IPS DF 19.7 (cell line): ENCODE measurements at places on chromosomes 11 and 22.

DNA sequence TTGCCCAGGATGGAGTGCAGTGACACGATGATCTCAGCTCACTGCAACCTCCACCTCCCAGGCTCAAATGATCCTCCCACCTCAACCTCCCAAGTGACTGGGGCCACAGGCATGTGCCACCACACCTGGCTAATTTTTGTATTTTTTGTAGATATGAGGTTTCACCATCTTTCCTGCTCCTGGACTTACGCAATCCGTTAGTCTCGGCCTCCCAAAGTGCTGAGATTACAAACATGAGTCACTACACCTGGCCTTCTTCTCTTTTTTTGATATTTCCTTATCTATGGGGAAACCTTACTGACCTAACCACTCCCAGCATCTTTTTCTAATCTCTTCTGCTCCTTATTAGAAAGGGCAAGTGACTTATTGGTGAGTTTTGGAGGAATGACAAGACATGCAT lies 121.7 kb upstream of the CHORDC1 start:
- DNase-seq: no peak

- DNase-seq: no peak
Measured at GRCh38 chr11:70063555-70063954, 14.6 kb upstream of the ANO1 start.

DNA sequence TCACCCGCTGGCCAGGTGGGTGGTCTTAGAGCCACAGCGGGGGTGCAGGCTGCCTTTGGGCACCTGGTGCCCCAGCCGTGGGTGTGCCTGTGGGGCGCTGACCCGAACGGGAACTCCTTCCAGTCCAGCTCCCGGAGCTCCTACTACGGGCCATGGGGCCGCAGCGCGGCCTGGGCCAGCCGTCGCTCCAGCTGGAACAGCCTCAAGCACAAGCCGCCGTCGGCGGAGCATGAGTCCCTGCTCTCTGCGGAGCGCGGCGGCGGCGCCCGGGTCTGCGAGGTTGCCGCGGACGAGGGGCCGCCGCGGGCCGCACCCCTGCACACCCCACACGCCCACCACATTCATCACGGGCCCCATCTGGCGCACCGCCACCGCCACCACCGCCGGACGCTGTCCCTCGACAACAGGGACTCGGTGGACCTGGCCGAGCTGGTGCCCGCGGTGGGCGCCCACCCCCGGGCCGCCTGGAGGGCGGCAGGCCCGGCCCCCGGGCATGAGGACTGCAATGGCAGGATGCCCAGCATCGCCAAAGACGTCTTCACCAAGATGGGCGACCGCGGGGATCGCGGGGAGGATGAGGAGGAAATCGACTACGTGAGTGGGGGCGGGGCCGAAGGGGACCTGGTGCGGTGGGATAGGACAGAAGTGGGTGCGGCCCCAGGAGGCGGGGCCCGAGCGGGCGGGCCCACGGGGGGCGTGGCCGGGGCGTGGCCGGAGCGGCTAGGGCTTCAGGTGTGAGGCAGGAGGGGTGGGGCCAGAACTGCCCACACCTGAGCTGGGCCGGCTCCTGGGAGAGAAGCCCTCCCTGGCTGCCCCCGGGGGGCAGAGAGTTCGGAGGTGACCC lies 91.5 kb downstream of the CACNA1I start:
- no peak for DNase-seq

DNA sequence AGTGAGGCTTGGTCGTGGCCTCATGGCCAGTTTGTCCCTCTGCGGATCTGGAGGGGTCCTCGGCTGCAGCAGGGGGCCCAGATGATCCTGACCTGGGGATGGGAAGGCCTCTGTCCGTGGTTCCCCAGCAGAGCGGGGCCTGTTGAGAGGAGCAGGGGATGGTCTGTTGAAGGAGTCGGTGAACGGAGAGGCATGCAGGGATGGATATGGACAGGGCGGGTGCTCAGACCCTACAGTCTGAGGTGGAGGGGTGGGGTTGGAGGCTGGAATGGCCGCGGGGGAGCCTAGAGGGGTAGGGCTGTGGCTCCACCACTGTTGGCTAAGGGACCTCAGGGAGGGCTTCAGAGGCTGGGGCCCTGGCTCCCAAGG lies 33.8 kb downstream of the RTN4R start:
- DNase-seq: no peak
